ENCODE measurements at places on chromosomes 1 and 21.

- DNase-seq = no peak
Observed at GRCh38 chr1:3610527-3611169, 660 bp downstream of the MEGF6 start.

DNA sequence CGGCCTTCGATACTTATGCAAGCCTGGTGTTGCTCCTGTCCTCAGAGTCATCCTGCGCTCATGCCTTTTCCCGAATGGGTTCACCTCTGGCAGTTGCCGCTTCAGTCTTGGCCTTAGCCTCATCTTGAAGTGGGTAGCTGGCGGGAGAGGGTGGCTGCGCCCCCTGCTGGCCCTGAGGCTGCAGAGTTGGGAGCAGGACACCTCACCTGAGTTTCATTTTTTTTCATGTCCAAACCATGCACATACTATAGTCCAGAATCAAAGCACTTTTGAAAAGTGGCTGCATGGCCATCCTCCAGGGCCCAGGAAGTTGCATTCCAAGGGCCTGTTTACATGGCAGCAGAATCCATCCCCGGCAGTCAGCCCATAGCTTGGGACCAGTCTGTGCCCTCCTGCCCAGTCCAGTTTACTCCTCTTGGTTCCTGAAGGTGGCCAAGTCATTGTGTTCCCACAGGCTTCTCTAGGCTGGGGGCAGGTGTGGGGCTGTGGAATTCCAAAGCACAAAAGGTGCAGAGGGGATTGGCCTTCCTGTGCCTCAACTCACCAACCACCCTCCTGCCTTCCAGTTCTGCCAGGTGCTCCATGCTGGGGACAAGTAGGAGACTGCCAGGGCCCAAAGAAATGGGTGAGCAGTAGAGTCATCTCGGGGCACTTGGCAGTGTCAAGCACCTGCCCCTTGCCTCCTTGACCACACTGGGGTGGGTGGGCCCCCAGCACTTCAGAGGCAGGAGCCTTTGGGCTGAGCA is 44.0 kb downstream of the YARS1 start:
- peak; percentile 42 for DNase-seq

DNA sequence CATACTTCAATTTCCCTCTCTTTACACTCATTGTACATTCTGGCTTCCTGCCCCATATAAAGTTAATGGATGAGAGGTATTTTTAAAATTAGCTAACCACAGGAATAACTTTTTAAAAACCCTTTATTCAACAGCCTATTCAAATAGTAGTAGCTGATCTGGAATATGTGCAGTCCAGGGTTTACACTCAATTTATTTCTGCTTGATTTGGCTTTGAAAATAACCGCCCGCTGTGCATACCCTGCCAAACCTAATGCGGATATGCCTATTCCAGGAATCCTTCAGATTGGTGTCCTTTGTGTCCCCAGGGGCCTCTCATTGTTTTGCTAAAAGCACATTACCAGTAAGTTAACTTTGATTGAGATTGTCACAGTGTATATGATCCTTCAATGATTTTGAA is 1686.2 kb downstream of the PLA2G4A start:
- no peak for DNase-seq

DNA sequence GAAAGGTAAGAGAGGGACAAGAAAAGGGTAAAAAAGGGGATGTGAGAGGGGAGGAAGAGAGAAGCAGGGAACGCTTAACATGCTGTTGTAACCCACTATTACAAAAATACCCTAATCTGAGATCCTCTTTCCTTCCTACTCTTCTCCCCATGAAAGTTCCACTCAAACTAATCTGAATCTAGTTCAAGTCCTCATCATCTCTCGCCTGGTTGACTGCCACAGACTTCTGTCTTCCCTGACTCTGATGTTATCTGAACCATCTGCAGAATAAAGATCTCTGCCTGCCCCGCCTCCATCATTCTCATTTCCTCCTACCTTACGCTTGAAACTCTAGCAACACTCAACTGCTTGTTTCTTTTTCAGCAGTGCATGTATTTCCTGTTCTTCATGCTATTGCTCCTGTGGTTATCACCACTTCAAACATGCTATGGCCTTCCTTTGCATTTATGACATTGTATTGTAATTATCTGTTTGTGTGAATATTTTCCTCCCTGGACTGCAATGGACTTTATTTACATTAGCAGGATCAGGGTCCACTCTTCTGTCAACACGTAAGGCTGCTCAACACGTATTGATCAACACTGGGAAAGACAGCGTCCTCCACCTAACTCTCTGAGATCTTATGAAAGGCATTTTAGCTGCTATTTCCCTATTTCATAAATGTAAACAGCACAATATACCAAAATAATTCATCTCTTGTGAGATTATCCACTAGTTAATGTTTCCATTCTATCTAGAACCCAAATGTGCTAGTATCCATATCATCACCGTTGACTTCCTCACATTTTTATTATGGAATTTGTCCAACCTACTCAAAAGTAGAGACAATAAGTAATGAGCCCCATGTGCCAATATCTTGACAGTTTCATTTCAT is 215.5 kb upstream of the USP25 start:
- peak; percentile 8 for DNase-seq

DNA sequence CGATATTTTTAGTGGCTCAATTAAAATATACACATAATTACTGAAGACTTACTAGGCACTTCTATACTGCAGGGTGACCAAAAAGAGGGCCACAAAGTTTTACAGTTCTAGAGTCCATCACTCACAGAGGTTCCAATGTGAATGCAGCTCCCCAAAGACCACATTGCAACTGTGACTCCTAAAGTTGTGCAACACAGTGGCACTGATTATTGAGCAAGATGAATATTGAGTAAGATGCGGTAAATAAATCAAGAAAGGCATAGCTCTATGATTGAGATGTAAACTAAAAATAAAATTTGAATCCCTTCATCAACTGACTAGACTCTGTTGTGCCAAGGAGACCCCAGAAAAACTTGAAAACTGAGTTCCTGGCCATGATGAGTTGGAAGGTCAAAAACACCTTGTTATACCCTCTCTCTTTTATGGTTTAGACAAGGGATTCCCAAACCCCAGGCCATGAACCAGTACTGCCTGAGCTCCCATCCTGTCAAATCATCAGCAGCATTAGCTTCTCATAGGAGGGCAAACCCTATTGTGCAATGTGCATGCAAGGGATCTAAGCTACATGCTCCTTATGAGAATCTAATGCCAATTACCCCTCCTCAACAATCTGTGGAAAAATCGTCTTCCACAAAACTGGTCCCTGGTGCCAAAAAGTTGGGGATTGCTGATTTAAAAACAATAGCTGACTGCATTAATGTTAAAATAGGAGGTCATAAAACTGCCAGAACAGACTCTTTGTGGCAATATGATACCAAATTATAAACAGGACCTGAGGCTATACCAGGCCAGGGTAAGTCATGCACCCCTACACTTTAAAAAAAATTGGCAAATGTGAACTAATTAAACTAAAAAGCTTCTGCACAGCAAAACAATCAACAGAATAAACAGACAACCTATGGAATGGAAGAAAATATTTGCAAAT is 94.3 kb downstream of the ADGRL4 start:
- no peak for DNase-seq

DNA sequence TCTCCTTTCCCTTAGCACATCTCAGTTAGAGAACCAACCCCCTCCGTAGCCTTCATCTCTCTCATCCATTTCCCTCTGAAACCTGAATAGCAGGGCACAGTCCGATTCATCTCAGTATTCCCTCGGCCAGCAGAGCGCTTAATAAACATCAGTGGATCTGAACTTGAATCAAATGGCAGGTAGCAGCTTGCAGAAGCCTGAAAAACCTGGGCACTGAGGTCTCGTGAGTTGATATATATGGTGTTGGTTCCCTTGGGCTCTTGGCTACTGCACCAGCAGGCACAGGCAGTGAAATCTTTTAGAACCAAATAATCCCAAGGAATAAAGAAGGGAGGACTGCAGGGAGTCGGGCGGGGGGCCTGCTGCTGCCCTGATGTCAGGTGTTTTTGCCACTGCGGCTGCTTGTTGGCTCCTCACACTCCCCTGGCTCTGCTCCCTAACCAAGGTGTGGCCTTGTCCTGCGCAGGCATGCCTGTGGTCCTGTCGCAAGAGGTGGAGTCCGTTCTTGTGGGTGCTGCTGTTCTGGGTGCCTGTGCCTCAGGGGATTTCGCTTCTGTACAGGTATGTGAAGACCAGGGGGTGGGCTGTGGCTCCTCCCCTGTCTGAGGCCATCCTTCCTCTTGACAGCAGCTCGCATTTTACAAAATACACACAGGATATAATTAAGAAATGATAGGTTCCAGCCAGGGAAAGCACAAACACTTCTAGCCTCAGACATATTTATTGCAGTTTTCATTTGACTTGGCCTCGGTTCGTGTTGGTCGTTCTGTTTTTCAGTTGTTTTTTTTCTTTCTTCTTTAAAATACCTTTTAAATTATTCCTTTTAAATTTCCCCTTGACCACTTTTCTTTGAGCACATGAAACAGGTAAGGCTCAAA is 140.9 kb upstream of the HOOK1 start:
- DNase-seq = no peak

DNA sequence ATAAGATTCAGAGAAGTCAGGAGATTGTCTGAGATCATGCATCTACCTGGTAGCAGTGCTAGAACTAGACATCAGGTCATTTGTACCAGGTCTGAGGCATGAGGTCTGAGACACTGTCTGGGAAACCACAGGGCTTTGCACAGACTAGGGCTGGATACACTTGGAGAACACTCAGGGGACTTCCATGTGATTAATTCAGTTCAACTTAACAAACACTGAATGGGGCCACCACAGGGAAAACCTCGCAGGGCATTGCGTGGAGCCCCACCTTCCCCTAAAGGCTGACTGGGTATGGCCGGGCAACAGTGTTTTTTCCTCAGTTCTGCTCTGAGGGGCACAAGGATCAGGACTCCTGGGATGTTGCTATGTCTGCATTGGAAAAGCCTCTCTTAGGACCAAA is 86.5 kb upstream of the WARS2 start:
- DNase-seq = no peak

DNA sequence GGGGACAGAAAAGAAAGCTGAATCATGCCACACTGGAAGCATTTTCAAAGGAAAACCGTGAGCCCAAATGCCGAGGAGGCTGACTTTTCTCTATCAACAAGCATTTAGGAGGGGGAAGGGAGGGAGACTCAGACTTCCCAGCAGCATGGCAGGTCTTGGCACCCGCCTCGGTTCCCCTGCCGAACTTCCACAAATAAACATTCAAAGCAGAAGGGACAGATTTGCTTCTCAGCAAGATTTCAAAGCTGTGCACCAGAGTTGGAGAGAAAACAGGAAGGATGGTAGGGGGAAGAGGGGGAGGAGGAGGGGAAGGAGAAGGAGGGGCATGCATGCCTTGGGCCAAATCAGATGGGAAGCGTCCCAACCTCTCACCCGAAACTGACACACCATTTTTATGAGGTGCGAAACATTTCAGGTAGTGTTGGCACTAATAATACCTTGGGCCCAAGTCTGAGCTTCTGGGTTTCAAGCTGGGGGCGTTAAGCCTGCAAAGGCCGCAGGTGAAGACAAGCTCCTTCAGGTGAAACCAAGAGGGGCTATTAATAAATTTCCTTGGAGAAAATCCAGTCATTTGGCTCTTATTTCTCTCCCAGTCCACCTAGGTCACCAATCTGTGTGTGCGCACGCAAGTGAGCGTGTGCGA is 26.4 kb downstream of the ABCA4 start:
- no peak for DNase-seq

GRCh38 chr1:172727275-172727857 is 68.5 kb downstream of the FASLG start:
- no peak for DNase-seq

DNA sequence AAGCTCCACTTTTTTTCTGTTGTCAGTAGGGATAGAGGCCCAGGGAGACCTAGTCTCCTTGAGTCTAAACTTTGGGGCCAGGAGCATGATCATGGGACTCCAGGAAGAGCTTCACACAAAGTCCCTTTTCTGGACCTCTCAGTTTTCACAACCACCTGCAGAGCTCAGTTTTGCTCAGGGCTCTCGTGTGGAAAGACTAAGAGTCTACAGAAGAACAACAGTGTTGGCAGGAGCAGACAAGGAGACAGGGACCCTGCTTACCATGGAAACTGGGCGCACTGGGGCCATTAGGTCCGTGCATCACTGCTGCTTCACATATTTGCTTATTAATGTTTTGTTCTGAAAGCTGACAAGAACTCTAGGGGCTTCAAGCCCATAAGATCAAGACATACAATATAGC is 63.9 kb upstream of the HSD17B7 start:
- DNase-seq = no peak

- DNase-seq = no peak
Observed at GRCh38 chr1:9827558-9828185, 3.9 kb upstream of the CLSTN1 start.

- no peak for DNase-seq
Observed at GRCh38 chr1:26281091-26281958, 1.4 kb downstream of the SH3BGRL3 start.

GRCh38 chr1:202567738-202568137 is 142.5 kb downstream of the SYT2 start:
- DNase-seq = no peak

DNA sequence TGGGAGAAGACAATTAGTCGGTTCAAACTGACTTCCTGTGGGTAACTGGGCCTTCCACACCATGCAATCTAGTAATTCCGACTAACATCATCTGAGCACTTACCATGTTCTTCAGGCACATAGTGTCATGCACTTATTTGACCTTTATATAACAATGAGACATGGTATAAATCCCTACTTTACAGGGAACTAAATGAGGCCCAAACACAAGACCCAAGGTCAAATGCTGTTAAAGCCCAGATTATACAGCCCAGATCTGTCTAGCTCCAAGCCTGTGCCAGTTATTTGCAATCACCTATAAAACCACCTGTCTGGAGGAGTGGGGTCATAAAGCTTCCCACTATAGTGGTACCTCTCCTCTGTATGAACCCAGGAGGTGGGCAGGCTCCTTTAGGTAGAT is 40.8 kb downstream of the JAK1 start:
- DNase-seq = no peak

DNA sequence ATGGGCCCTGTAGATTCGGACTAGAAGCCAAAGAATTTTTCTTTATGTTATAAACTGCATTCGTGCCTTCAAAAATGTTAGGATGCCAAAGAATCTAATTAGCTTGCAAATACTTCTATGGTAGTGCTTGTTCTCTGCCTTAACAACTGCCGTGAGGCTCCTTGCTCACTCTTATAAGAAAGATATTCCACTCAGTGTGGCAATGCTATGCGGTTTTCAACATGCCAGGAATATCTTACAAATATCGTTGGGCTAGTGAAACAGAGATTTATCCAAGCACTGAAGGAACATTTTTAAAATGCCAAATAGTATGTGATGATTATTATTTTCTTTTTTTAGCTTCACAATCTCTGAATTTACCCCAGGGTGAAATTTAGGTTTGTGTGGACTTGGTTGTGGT is 198.2 kb downstream of the GREM2 start:
- no peak for DNase-seq

DNA sequence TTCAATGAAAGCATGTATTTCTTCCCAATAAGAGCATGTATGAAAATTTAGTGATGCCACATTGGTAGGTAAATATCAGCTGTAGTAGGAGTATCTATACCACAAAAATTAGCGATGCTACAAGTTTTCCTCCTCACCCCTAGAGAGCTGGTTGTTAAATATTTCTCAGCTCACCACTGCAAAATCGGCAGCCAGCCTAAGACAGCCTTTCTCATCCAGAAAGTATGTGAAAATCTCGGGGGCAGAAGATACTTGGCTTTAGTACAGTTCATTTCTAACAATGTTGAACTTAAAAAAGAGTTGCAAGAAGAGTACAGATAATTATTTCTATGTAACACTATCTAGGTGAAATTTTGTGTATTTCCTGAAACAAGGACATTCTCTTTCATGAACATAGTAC is 235.4 kb downstream of the TPR start:
- DNase-seq = no peak
